ENCODE measurements at places on chromosomes 6 and 20.

DNA sequence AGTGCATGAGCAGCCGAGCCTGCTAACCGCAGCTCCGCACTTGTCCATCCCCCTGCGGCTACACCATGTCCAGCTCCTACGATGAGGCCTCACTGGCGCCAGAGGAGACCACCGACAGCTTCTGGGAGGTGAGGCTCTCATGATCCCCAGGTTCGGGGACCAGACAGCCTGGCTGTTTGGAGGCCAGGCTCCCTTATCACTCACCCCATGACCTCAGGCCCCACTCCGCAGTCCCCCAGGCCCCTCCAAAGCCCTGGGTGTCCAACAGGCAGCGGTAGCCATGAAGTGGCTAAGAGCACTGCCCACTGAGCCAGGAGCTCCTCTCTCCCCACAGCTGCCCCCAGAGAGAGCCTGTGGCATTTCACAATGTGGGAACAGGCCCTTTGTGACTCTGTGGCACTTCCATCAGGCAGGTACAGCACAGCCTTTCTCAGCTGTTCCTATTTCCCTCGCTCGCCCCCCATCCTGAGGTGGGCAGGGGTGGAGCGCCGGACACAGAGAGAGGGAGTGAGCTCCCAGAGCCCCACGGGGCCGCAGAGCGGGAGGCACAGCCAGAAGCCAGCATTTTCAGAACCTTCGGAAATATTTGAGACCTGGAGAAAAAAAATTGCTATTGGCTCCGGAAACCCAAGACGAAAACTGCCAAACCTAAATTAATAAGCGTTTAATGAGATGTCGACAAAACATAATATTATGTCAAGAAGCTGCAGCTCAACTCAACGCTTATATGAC, 29.7 kb downstream of the SPDEF start:
- DNase-seq = no peak

DNA sequence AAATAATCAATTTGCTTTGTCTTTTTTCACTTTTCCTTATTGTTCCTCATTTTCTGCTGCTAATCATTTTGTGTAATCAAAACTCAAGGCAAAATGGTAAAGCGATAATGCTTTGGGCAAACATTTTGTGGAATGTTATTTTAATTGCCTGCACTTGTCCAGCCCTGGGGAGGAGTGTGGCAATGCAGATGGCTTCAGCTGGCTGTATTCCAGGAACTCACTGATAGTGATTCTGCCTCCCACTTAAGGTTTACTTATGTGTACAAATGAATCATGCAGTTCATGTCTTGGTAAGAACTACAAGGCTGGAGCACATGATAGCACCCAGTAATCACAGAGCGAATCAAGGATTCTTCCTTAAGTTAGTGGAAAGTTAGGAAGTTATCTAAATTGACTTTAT, 107.8 kb downstream of the COL19A1 start:
- DNase-seq = no peak

GRCh38 chr6:143732536-143732935, 54.8 kb downstream of the PHACTR2 start:
- DNase-seq = no peak

- no peak for DNase-seq
These were observed 1.5 kb downstream of the LEMD2 start for GRCh38 chr6:33787346-33787953.

- no peak for DNase-seq
These were observed 3.6 kb upstream of the HINT3 start for GRCh38 chr6:125952764-125953501.

DNA sequence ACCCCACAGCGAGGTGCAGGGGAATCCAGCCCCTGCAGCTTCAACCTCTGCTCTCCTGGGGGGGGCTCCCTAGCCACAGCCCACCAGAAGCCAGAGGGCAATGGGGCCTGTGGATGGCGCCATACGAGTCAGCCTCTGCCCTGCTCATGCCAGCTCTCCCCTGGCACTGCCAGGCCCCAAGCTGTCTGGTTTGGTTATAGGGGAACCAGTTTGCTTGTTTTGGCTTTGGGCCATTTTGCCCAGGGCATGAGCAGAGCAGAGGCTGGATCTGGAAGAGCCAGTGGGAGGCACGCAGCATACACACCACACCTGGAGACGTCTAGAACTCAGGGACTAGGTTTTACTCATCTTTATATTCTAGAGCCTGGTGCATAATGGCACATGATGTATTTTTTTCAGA, 66.7 kb upstream of the SLC22A16 start:
- no peak for DNase-seq

DNA sequence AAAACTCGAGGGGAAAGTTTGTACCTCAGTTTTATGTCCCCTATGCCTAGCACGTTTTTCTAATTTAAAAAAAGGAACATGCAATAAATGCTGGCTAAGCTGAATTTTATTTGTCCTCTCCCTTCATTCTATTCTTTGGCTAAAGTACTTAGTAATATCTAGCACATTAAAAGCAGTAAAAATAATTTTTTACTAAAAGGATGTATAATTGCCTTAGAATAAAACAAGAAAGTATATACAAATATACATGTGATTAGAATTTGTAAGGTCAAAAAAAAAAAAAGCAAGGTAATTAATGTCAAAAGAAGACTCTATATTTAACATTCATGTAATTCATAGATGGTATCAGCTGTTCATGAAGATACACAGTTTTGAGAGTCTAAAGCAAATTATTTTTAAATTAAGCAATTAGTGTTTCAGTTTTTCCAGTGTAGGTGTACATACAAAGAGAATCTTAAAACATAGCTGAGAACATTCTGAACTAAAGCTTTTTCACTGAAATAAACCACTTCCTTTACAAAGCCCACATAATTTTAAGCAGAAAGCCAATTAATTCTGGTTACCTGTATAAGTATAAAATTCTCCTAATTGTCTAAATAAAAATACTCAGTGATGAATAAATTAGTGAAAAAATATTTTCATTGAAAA, 32.4 kb downstream of the HBS1L start:
- no peak for DNase-seq
